ENCODE measurements at places on chromosomes 5 and 9. TPM values are rescaled to one million over a fixed set of nuclear protein-coding genes. Genes with fewer than 3 reads are reported as not detected.

DNA sequence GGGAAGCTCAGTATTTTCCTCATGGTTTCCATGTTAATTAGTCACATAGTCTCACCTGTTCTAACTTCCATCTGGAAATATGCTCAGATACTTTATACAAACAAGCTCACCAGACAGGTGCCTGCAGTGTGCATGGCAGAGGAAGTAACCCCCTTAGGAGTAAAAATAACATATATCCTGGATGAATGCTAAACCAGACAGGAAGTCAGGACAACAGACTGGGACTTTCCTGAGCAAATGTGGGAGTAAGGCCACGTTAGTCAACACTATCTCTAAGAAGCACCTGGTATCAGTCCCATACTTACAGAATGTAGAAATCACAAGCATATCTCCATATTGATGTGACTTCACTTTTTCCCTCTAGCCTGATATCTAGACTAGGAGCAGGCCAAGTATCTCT is 128.4 kb downstream of the SEC61B start:
- no peaks in the 10 kb centered on the region for H3K36me3 ChIP-seq
- H3K27ac ChIP-seq = no peak overlapping the region
- no peaks in the 10 kb centered on the region for H3K27me3 ChIP-seq
- no peak overlapping the region for H3K4me3 ChIP-seq
- no peak for DNase-seq

DNA sequence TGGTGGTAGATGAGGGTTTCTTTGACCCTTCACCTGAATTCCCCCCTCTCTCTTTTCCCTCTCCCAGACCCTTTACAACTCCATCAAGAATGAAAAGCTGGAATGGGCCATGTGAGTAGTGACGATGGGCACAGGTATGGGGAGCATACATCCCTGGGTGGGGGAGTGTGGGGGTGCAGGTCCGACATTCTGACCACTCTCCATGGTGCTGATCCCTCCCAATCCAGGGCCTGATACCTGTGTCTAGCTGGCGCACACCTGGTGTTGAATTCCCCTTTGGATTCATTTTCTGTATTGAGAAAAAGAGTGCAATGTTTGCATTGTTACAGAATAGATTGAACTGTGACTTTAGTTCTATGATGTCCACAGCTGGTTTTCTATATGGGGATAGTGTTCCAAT is 40.0 kb downstream of the PSD2 start:
- H3K4me1 ChIP-seq = no peaks in the 10 kb centered on the region
- no peak overlapping the region for H3K27ac ChIP-seq
- peak; percentile 37 for DNase-seq
- H3K4me3 ChIP-seq = no peak overlapping the region

DNA sequence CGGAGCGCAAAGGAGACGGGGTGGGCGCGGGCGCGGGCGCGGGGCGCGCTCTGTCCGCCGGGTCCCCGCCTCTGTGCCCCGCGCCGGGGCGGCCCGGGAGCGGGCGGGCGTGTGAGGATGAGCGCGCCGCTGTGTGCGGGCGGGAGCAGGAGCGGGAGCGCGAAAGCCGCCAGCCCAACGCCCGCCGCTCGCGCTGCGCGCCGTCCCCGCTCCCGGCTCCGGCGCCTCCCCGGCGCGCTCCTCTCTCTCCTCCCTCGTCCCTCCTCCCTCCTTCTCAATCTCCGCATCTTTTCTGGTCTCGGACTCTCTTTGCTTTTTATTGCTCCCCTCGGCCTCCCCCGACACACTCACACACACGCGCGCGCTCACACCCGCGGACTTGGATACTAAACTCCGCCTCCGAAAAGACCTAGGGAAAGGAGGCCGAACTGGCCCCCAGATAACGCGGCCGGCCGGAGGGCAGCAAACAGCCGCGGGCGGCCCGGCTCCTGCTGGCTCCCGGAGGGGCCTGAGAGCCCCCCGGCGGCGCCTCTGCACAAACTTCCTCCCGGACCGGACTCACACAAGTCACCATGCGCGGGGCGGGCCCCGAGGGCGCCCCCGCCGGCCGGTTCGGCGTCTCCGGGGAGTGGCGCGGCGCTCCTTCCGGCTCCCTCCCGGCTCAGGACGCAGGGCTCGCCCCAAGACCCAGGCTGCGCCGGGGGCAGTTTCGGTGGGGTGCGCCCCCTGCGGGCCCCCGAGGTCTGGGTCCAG is at the start of gene FIBCD1:
FIBCD1 (minus strand) TSS at position 596 of the 753 bp plus-strand sequence. CDS start 640 bp downstream, outside the sequence.
- H3K27ac ChIP-seq = no peak within 1 kb of the TSS
- H3K27me3 ChIP-seq = peaks cover 67% of the 10 kb centered on the region
- peak within 1 kb of the TSS; percentile 89 for H3K4me3 ChIP-seq
- H3K36me3 ChIP-seq = no peaks in the 10 kb centered on the region

- peaks cover 11% of the 10 kb centered on the region for H3K4me1 ChIP-seq
- H3K36me3 ChIP-seq = no peaks in the 10 kb centered on the region
- no peak for DNase-seq
- H3K4me3 ChIP-seq = no peak overlapping the region
- H3K27me3 ChIP-seq = no peaks in the 10 kb centered on the region
Measured at GRCh38 chr9:3214741-3215140, 311.1 kb downstream of the RFX3 start.

CD72 gene
- total RNA-seq = 0.56 TPM

- H3K4me1 ChIP-seq = no peaks in the 10 kb centered on the region
- DNase-seq = no peak
- H3K4me3 ChIP-seq = no peak overlapping the region
- no peaks in the 10 kb centered on the region for H3K36me3 ChIP-seq
- no peak overlapping the region for H3K27ac ChIP-seq
Measured at GRCh38 chr9:37017546-37017945, 16.5 kb downstream of the PAX5 start.

DNA sequence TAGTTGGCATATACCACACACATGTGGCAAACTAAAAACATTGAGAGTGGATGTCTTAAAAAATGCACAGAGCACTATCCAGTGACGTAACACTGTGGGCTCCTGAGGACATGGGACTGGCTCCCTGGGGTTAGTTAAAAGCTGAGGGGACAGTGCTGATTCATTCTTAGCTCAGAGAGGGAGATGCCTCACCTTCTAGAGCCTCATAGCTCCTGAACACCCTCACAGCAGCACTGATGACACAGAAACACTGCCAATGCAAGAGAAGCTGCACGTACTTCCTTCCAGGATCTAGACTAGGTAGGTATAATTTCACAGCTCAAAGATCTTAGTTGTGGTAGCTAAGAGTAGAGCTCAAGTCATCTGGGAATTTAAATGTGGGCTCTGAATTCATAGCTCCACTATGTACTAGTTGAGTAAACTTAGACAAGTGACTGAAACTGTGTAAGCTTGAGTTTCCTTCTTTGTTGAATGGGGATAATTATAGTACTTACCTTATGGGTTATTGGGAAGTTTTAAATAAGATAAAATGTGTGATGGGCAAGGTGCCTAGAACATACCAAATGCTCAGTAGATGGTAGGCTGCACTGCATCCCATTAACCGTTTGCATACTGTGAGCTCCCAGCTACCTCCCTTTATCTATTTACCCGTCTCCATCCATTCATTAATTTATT is 279.9 kb downstream of the ASTN2 start:
- no peak overlapping the region for H3K4me3 ChIP-seq
- H3K4me1 ChIP-seq = no peaks in the 10 kb centered on the region
- DNase-seq = no peak
- no peaks in the 10 kb centered on the region for H3K27me3 ChIP-seq

GRCh38 chr9:136686794-136687711 is at the start of gene AGPAT2:
TSS of gene AGPAT2 (minus strand) at chr9:136687457. CDS start at chr9:136687357, 100 bp downstream.
- no peak within 1 kb of the TSS for H3K27ac ChIP-seq
- H3K4me3 ChIP-seq = peak within 1 kb of the TSS; percentile 57
- peaks cover 52% of the 10 kb centered on the region for H3K27me3 ChIP-seq
- DNase-seq = peak; percentile 68

CERCAM gene
- total RNA-seq = 2.0 TPM

- H3K4me1 ChIP-seq = no peaks in the 10 kb centered on the region
- H3K27ac ChIP-seq = no peak overlapping the region
- H3K36me3 ChIP-seq = no peaks in the 10 kb centered on the region
- H3K4me3 ChIP-seq = no peak overlapping the region
Measured at GRCh38 chr5:137231540-137231939, 267.6 kb downstream of the SPOCK1 start.

DNA sequence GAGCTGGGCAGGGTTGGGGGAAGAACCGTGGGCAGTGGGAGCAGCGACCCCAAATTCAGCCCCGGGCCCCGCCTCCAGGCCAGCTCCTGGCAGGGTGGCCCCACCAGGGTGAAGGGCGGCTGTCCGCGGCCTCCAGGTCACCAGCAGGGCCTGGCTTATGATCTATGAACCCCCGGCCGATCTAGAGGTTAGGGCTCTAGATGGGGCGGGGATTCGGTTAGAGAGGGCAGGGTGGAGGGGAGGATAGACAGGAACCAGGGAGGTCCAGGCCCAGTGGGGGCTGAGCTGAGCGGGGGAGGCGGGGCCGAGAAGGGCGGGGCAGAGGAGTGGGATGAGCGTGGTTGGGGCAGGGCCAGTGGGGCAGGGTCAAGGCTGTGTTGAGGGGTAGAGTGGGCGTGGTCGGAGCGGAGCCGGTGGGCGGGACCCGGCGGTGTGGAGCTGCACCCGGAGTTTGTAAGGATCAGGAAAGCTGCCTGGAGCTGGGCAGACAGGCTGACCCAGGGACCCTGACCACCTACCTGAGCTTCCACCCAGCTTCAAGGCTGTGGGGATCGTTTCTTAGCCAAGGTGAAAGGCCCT is 29.3 kb upstream of the OBP2B start:
- H3K27ac ChIP-seq = no peak overlapping the region
- no peaks in the 10 kb centered on the region for H3K4me1 ChIP-seq
- H3K4me3 ChIP-seq = peak overlapping the region; percentile 14
- peaks cover 36% of the 10 kb centered on the region for H3K27me3 ChIP-seq

- no peak overlapping the region for H3K27ac ChIP-seq
- DNase-seq = no peak
- no peaks in the 10 kb centered on the region for H3K36me3 ChIP-seq
- H3K4me3 ChIP-seq = no peak overlapping the region
Measured at GRCh38 chr5:116135344-116135743, 50.5 kb downstream of the COMMD10 start.

DNA sequence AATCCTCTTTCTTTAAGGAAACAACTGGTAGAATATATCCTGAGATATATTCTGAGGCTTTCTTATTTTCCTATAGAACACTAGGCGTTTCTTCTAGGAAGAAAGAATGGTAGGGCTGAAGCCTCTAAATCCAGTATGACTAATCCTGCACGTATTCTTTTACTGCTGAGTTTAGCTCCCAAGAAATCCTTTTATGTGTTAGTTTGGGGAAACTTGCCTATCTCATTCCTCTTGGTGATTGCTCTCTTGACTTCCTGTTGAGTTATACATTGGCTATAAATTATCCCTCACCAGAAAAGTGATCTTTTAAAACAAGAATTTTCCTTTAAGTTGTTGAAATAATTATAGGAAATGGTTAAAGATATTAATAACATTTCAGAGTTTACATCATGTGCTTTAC is 422.9 kb downstream of the TMEM161B start:
- no peak overlapping the region for H3K4me3 ChIP-seq
- peaks cover 50% of the 10 kb centered on the region for H3K4me1 ChIP-seq
- H3K36me3 ChIP-seq = no peaks in the 10 kb centered on the region
- H3K27me3 ChIP-seq = no peaks in the 10 kb centered on the region
- peak; percentile 58 for DNase-seq
- H3K27ac ChIP-seq = peak overlapping the region; percentile 66

GRCh38 chr5:159759791-159760290 is 156.4 kb upstream of the ADRA1B start:
- no peaks in the 10 kb centered on the region for H3K27me3 ChIP-seq
- H3K27ac ChIP-seq = no peak overlapping the region
- no peak for DNase-seq
- H3K4me3 ChIP-seq = no peak overlapping the region

- no peaks in the 10 kb centered on the region for H3K36me3 ChIP-seq
- H3K4me3 ChIP-seq = no peak overlapping the region
- no peak for DNase-seq
- H3K27me3 ChIP-seq = no peaks in the 10 kb centered on the region
- no peak overlapping the region for H3K27ac ChIP-seq
Measured at GRCh38 chr9:6894135-6894534, 136.4 kb downstream of the KDM4C start.

GRCh38 chr9:137114220-137114612 is 317 bp downstream of the DPP7 start:
- peaks cover 59% of the 10 kb centered on the region for H3K27me3 ChIP-seq
- DNase-seq = no peak
- peaks cover 8% of the 10 kb centered on the region for H3K4me1 ChIP-seq
- no peak overlapping the region for H3K27ac ChIP-seq
- no peaks in the 10 kb centered on the region for H3K36me3 ChIP-seq

- H3K4me3 ChIP-seq = no peak overlapping the region
- no peaks in the 10 kb centered on the region for H3K36me3 ChIP-seq
- no peaks in the 10 kb centered on the region for H3K4me1 ChIP-seq
- peaks cover 6% of the 10 kb centered on the region for H3K27me3 ChIP-seq
- no peak overlapping the region for H3K27ac ChIP-seq
- no peak for DNase-seq
Measured at GRCh38 chr9:113125386-113126035, 25.3 kb upstream of the SLC31A2 start.

GRCh38 chr9:120851449-120851848 is 8.7 kb upstream of the PSMD5 start:
- H3K27ac ChIP-seq = peak overlapping the region; percentile 56
- H3K27me3 ChIP-seq = no peaks in the 10 kb centered on the region
- peaks cover 29% of the 10 kb centered on the region for H3K4me1 ChIP-seq

GRCh38 chr5:97499605-97500004 is 316.6 kb upstream of the RIOK2 start:
- H3K27me3 ChIP-seq = no peaks in the 10 kb centered on the region
- no peak for DNase-seq
- H3K4me3 ChIP-seq = no peak overlapping the region
- H3K4me1 ChIP-seq = peaks cover 5% of the 10 kb centered on the region

GRCh38 chr5:14809369-14810155 is 62.0 kb downstream of the ANKH start:
- no peaks in the 10 kb centered on the region for H3K27me3 ChIP-seq
- DNase-seq = no peak

DNA sequence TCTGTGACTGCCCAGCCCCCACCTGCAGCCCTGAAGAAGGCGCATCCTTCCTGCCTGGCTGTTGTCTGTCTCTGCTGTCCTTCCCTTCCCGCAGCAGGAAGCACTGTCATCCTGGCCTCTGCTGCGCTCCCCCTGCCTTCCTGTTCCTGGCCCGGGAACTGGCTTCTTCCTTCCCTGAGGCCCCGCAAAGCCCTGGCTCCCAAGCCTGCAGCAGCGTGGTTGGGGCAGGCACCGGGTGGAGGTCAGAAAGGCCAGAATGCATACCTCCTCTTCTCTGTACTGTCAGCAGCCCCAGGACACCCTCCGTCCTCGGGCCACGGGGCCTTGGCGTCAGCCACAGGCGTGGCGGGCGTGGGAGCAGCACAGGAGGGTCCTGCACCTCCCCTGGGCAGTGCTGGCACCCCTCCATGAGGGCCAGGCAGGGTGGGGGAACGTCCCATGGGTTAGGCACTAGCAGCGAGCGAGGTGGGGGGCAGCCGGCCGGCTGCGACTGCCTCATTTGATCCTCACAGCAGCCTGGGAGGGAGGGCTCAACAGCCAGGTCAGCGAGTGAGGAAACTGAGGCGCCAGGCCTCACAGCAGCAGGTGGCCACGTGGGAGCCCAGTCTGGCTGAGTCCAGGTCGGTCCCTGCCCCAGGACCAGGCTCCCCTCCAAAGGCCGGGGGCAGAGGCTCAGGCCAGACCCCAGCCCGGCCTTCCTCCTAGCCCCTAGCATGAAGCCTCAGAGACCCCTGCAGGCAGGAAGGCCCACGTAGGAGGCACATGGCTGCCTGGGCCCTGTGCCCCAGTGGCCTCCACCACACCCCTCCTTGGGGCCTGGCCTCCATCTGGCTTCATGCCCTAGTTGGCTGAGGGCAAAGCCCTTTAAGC is 9.4 kb downstream of the FLT4 start:
- H3K4me1 ChIP-seq = no peaks in the 10 kb centered on the region
- H3K27me3 ChIP-seq = no peaks in the 10 kb centered on the region
- H3K27ac ChIP-seq = no peak overlapping the region
- H3K4me3 ChIP-seq = no peak overlapping the region
- no peaks in the 10 kb centered on the region for H3K36me3 ChIP-seq
